AG09319 (cell line): ENCODE measurements at places on chromosomes 3 and 15.

- DNase-seq: no peak
Measured at GRCh38 chr3:59885899-59886400, 836.1 kb upstream of the CFAP20DC start.

DNA sequence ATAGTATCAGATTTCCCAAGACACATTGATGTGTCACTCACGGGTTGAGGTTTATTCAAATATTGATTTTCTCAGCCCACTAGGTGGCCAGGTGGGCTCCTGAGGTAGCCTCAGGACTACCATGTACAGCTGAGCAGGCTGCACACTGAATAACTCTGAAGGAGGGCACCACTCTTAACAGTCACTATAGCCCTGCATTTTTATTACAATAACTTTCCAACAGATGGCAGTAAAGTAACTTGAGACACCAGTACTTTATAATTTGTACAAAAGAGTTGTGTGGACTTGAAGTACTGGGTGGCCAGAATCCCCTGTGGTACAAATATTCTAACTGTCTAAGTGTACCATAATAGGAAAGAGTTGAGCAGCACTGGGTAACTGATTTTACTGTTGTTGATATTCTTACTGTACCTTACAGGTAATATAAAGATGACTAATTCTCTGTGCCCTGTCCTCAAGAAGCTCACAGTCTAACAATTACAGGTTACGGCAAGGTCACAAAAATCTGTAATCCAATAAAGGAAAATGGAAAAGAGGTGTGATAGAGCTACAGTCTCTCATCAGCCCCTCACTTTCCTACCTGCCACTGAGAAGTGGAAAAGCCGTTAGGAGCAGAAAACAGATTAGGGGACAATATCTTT, 76.0 kb downstream of the ETFA start:
- DNase-seq: no peak

DNA sequence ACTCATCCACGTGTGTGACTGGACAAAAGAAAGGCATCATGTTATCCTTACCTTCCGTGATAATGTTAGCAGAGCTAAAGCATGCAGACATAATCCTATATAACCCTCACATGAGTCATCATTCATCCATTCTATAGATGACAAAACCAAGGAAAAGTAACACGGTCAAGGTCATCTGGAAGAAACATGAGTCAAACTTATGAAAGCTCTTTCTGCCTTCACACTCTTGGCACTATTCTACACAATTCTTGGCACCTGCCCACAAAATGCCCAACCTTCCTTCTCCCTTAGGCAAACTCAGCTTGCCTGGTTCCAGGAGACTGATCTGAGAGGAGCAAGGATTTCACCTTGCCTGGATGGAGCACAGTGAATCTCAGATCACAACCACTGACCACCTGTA, 66.9 kb downstream of the PRICKLE2 start:
- DNase-seq: no peak

DNA sequence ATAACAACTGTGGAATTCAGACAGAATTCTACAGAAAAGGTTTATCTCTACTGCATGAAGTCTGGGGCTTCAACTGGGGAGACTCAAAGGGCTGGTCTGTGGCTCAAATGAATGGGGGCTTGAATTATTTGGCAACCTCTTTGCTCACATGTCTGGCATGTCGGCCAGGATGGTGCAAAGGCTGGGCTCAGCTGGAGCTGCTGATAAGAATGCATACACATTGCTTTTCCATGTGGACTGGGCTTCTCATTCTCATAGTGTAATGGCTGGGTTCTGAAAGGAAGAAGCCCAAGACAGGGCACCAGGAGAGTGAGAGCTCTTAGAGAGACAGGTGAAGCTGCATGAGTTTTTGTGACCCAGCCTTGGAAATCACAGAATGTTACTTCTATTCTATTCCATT, 194.3 kb upstream of the SGO1 start:
- DNase-seq: no peak

GRCh38 chr15:51090753-51091152, 4.0 kb downstream of the TNFAIP8L3 start:
- DNase-seq: no peak

DNA sequence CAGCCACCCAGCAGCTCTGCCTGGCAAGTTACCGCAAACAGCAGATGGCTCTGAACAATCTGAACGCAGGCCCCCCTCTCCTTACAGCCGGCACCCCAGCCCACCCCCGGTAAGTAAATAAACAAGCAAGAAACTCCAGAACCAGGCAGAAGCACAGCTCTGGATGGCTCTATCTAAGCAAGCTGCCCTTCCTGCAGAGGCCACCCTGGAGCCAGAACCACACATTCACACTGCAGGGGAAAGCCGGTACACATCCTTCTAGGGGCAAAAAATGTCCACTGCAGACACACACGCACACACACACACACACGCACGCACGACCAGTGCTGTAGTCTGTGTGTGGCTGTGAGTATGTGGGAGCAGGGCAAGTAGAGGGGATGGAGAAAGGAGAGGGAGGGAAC, 63.9 kb downstream of the ADCY5 start:
- DNase-seq: no peak

- no peak for DNase-seq
Measured at GRCh38 chr15:36961956-36962355, 138.4 kb downstream of the MEIS2 start.

DNA sequence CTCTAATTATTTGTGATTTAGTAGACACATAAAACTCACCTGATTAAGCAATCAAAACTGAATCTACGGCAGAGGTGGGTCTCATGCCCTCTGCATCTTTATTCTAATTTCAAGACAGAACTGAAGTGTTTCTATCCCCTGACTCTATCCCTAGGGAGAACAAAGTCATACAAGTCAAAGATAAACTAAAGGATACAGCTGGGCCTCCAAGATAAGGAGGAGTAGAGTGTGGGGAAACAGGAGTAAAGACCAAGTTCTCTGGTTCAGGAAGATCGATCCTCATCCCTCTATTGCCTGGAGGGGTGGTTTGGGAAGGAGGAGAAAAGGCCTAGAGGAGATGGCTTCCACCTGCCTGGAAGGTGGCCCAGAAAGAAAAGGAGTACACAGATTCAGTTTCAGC, 58.7 kb upstream of the BBX start:
- DNase-seq: no peak

DNA sequence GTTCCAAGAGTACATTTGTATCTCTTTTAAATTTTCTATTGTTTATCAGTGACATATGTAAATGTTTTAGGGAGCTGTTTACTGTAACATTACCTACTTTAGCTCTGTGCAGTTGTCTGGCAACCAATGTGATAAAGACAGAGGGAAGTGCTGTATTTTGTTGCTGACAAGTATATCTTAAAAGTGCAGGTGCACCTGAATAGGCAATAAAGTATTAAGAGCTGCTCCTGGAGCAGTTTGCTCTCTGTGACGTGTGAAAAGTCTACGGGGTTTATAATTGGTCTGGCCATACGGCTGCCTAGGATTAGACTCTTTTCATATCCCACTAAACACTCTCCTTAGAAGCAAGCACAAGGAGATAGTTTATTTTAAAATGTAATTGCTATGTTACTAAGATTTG, 178.3 kb downstream of the IGF1R start:
- DNase-seq: no peak

DNA sequence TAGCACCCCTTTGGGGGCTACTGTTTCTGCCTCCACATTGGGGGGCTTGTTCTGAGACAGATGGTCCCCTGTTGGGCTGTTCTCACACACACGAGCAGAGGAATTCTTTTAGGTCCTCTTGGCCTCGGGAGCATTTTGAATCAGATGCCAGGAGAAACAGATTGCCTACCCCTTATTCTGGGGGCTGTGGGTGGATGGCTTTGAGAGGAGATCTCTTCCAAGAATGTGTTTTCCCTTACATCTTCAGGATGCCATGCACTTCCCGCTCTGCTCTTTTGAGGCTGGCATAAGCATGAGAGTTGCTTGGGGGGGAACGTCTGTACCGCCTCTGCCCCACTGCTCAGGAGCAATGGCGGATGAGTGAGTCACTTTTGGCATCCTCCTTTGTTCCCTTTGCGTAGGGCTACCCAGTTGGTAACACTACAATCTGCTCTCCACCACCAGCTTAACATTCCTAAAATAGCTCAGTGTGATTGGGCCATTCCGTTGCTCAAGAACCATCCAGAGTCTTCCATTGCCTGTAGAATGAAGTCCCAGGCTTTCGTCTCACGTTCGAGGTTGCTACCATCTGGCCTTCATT, 154.4 kb downstream of the RPLP1 start:
- no peak for DNase-seq

DNA sequence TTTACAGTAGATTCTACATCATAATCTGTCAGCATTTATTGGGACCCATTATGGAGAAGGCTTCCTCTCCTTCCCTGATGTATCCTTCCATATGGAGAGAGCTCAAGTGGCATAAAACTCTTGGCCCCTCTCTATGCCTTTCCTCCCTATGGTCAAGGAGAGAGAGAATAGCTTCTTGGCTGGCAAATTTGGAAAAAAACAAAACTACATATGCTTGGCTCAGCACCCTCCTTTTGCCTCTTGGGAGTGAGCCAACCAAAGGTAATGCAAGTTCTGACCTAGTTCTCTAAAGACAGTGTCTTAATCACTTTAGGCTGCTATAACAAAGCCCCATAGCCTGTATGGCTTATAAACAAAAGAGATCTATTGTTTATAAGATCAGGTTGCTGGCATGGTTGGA, 37.5 kb downstream of the C3orf70 start:
- no peak for DNase-seq
